WERI-Rb-1 (cell line): ENCODE measurements at places on chromosomes 16 and 17.

DNA sequence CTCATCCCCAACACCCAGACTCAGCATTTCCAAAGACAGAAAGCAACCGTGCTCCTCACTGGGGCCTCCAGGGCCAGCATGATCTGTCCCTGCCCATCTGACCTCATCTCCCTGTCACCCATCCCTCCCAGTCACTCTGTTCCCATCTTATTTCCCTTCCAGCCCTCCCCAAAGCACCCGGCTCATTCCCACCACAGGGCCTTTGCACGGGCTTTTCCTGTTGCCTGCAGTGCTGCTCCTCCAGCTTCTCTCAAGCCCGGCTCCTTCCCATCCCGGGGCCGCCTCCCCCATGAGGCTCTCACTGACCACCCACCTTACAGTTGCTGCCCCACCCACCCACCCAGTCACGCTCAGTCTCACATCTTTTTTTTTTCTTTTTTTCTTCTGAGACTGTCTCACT lies 54.8 kb downstream of the RMI2 start:
- peak; percentile 5 for DNase-seq

GRCh38 chr17:77930780-77931768 lies 27.4 kb upstream of the TNRC6C start:
- DNase-seq = no peak

GRCh38 chr16:66103211-66103610 lies 263.3 kb upstream of the CDH5 start:
- DNase-seq = no peak

DNA sequence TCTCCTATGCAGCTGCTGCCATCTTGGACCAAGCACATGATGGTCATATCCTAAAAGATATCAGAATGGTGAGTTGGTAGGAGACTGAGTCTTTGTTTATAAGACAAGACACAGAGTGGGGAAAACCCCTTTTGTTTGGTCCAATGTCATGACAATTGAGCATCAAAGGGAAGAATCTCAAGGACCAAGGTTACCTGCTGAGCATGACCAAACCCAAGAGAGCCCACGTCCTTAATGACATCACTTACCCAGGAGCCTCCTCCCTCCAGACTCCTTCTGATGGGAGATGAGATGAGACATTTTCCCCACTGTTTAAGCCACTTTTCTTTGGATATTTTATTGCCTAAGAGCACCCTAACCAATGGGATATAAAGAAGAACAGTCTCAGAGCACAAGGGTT lies 478.1 kb downstream of the NPIPA7 start:
- DNase-seq = no peak
